Fibroblast of mammary gland (primary cell): ENCODE measurements at places on chromosomes 3 and 15.
A peak's percentile ranks its signal among the peaks of the same experiment; 100 is the strongest.

- no peak for DNase-seq
Measured at GRCh38 chr3:155491696-155492095, 198.2 kb upstream of the STRIT1 start.

- DNase-seq, result peak; percentile 47
Measured at GRCh38 chr15:77021803-77022381, 27.0 kb downstream of the PSTPIP1 start.

DNA sequence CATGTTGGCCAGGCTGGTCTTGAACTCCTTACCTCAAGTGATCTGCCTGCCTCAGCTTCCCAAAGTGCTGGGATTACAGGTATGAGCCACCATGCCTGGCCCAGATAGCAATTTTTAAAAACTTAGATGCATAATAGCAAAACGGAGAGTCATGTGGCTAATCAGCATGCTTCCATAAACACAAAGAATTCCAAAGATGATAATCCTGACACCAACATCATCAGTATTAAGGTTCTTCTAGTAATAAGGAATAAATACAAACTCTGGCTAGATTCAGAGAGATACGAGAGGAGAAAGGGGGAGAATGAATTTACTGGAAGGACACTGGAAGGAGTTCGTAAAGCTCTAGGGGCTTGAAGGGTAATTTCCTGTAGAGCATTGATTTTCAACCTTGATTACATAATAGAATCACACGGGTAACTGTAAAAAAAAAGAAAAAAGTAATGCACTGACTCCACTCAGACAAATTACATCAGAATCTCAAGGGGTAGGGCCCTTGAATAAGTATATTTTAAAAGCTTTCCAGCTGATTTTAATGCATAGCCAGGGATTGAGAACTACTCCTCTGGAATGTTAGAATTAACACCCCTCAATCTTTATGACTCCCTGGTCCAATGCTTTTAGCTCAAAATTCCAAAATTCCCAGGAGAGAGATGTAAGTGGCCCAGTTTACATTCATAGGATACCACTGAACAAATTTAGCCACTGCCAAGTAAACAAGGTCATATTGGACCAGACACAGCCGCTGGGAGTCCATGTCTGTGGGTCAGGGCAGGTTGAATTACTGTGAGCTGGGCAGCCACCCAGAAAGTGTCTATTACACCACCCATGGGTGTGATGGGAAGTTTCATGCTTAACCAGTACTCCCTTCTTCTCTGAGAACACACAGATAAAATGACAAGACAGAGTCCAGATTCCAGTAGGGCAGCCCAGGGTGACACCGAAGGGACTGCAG, 243.9 kb downstream of the TBL1XR1 start:
- DNase-seq, result peak; percentile 61

GRCh38 chr3:108512671-108513070, 2.3 kb upstream of the MYH15 start:
- DNase-seq, result no peak

DNA sequence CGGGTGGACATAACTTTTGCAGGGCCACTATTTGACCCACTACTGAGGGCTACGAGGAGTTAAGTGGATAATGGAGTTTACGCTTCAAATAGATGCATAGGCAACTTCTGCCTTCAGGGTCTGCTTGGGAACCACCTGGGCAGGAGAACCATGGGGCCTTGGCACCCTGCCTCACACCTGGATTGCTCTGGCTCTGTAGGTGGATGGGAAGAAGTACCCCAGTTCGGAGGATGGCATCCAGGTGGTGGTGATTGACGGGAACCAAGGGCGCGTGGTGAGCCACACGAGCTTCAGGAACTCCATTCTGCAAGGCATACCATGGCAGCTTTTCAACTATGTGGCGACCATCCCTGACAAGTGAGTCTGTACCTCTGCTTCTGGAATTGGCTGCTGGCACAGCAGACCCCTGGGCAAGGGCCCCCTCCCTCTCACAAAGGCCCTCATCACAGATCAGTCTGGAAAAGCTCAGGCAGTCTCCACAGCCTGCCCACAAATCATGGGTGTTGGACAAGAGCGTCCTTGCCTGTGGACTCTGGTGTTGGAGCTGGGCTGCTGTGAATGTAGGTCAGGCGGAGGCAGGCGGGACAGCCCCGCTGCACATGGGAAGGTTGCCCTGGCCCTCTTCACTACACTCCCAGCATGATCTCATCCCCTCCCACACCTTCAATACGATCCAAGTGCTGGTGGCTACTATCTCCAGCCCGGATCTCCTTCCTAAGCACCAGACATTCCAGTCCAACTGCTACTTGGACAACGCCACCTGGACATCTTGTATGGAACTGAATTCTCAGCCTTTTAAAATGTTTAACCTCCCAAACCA, 46.7 kb downstream of the MESD start:
- DNase-seq, result peak; percentile 58
